ENCODE measurements at places on chromosomes 1 and 21.

DNA sequence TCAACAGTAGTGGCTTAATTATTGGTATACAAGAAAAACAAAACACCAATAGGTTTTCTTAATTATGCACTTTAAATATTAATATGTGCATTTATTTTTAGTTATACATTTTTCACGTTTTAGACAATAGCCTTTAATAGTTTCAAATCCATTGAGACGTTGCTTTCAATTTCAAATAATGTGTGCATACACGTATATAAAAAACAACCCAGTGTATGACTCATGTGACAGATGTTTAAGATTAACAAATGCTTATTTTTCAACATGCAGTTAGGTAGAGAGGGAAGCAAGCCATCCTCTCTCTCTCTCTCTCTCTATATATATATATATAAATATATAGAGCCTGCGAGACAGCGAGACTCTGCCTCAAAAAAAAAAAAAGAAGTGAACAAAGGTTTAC, 24.3 kb downstream of the EYA3 start:
- no peak for DNase-seq

DNA sequence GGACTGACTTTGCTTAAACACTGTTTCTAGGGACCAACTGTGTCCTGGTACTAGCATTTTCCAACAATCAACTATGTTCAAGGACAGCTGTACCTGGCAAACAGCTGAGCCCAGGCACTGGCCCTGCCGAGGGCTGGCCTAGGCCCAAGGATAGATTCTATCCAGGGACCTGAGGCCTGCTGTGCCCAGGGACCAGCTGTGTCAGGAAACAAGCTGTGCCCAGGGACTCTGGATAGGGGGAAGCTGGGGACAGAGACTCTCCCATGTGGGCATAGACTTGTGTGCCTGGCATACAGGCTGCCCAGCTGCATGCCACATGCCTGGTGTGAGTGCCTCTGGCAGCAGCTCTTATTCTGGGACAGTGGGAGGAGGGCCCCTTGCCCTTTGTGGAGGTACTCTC, 38.1 kb upstream of the POU3F1 start:
- DNase-seq: no peak

GRCh38 chr1:206882555-206882954, 14.7 kb upstream of the IL24 start:
- DNase-seq: no peak

DNA sequence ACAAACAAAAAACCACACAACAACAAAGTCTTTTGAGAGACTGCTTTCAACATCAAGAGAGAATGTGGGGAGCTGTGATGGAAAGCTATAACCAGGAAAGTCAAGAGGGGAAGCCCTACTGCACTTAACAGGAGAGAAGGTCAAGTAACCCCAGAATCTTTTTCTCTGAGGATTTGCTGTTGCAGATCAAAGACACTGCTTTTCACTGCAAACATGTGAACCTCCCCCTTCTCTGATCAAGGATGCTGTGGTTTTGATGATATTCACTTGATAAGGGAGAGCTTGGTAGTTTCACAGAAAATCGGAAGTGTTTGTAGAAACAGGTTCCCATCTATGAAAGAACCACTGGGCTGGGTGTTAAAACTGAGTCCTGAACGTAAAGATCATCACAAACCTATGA, 4.8 kb downstream of the ETV3 start:
- no peak for DNase-seq

- no peak for DNase-seq
These were observed 24.4 kb upstream of the KCNJ6 start for GRCh38 chr21:37940691-37941090.

- DNase-seq: no peak
These were observed 6.0 kb downstream of the STMN1 start for GRCh38 chr1:25900219-25900618.

GRCh38 chr1:222107267-222107666, 365.4 kb upstream of the DUSP10 start:
- no peak for DNase-seq

DNA sequence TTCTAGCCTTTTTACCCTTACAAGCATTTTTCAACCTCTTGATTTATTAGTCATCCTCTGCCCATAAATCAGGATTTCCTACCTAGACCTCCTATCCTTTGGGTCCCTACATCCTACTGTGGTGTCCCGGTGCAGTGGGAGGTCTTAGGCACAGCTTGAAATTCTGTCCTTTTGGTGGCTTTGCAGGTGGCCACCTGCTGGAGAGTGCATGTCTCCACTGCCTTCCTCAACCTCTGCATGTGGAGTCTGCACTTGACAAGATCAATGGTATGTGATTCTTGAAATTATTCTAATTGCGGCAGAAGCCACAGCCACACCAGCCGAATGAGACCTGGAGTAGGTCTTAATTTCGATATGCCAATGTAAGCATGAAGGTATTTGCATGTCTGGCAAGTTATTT, 11.4 kb upstream of the KCNA3 start:
- no peak for DNase-seq

- no peak for DNase-seq
These were observed 233.1 kb downstream of the KCNH1 start for GRCh38 chr1:210900820-210901219.

DNA sequence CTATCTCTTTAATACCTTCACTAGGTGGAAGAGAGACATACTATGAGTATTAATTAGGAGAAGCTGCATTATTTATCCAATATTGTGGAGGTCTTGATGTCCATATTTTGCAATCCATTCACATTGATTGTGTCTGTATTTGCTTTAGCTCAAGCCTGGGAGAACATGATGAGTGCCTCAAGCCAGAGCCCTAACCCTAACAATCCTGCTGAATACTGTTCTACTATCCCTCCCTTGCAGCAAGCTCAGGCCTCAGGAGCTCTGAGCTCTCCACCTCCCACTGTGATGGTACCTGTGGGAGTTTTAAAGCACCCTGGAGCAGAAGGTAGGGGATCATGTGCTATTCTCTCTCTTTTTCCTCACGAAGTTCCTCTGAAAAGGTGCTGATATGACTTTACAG, 99.5 kb downstream of the CC2D1B start:
- DNase-seq: no peak

DNA sequence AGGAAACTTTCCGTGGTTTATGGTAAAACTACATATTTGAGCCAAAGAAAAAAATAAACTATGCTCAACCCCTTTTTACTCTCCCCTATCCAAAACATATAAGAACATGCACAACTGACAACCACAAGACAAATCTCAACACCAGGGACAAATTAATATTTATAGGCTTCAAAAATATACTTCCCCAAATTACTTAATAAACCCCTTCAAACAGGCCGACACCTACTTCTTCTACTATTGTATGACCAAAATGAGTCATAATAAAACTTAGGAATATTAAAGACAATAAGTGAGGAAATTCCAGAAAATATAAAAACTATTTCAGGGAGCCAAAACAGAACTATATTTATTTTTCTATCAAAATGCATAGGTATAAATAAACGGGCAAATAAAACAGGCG, 71.5 kb downstream of the TGFBR3 start:
- no peak for DNase-seq

- DNase-seq: no peak
These were observed 44.8 kb downstream of the SNX7 start for GRCh38 chr1:98706173-98706843.

- no peak for DNase-seq
These were observed 177.5 kb downstream of the ZZZ3 start for GRCh38 chr1:77504986-77505385.

GRCh38 chr1:202143011-202143767, 1.3 kb downstream of the ARL8A start:
- DNase-seq: no peak

DNA sequence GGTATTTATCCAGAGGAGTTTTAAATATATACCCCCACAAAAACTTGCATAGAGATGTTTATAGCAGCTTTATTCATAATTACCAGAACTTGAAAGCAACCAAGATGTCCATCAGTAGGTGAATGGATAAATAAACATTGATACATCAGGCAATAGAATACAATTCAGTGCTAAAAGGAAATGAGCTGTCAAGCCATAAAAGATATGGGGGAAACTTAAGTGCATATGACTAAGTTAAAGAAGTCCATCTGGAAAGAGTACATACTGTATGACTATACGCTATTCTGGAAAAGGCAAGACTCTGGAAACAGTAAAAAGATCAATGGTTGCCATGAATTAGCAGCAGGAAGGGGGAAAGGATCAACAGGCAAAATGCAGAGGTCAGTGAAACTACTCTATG, 366.7 kb downstream of the HHIPL2 start:
- DNase-seq: no peak

- DNase-seq: no peak
These were observed 267.7 kb downstream of the ZNF648 start for GRCh38 chr1:181793831-181794230.

DNA sequence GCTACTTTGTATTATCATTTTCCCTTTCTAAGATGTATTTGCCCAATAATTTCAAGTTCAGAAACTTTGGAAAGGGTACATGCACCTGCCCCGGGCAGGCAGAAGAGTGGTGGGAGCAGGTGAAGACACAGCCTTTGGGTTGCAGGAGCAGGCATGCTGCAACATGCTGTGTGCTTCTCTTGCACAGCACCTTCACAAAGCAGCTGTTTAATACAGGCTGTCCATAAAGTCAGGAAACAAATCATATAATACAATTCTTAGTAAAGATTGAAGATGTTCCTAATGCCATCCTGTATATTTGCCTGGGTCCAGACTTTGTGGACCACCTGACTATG, 182.9 kb downstream of the ZNF281 start:
- no peak for DNase-seq

DNA sequence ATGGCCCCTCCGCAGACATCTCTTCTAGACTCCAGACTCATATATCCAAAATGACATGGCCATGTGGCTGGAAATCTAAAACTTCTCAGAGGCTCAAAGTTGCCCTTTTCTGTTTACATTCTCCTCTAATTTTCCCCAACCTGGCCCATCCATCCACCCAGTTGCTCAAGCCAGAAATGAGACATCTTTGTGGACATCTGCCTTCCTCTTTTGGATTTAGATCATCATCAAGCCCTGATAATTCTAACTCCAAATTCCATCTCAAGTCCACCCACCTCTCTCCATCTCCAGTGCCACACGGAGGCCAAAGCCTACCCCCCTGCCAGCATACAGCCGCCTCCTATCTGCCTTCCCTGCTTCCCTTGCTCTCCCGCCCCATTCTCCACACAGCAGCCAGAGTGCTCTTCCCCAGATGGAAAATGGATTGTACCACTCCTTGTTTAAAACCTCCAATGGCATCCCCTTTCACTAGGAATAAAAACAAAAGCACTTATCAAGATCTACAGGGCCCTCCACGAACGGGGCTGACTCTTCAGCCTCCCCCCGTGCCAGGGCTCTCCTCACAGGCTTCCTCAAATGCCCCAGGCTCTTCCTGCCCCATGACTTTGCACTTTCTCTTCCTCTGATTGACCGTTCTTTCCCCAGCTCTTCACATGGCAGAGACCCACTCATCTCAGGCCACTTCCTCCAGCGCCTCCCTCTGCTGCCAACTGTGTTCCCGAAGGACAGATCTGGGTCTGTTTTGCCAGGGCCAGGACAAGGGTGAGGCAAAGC, 40.1 kb downstream of the SYT6 start:
- DNase-seq: no peak

GRCh38 chr1:81179242-81179641, 621.5 kb upstream of the ADGRL2 start:
- DNase-seq: no peak

DNA sequence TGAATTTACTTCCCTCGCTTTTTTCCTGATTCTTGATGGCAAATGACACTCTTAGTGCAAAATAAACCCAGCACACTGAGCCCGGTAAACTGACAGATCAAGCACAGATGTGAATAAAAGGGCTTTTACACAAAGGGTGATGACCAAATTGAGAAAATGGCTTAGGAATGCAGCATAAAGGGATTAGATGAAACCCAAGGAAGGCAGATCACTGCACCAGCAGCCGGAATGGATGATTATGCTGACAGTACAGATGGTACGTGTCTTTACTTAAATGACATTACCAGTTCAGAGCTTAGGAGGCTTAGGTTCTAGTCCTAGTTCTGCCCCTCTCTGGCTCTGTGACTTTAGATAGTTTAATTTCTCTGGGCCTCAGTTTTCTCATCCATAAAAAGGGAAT, 12.0 kb downstream of the PKP1 start:
- DNase-seq: no peak

GRCh38 chr1:153977250-153978240, at the start of gene JTB:
JTB (minus strand) TSS chr1:153977674; CDS start chr1:153977252, 422 bp downstream.
- no peak for DNase-seq

- no peak for DNase-seq
These were observed 32.9 kb downstream of the RASSF5 start for GRCh38 chr1:206540044-206540780.

GRCh38 chr21:14587266-14587665, 41.2 kb upstream of the SAMSN1 start:
- DNase-seq: no peak

DNA sequence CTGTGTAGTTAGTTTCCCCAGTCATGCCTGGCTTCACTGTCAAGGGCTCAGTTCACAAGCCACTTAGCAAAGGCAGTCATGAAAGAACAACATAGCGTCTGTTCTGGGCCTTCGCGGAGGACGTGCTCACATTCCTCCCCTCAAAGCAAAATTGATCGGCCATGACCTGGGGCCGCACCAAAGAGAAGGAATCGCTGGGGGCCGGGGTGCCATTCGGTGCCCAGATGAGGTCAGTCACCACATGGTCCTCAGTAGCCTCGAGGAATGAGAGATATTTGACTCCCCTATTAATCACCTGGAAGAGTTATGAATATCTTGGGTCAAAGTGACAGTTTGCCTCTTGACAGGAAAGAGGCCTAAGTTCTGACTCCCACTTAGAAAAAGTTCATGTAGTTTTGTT, 251.1 kb upstream of the JUN start:
- no peak for DNase-seq

DNA sequence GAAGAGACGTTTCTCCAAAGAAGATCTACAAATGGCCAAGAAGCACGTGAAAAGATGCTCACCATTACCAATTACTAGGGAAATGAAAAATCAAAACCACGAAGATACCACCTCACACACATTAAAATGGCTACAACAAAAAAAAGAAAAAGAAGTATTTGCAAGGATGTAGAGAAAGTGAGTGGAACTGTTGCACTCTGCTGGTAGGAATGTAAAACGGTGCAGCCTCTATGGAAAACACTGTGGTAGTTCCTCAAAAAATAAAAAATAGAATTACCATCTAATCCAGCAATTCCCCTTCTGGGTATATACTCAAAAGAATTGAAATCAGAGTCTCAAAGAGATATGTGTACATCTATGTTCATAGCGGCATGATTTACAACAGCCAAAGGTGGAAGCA, 115.4 kb upstream of the EDN2 start:
- DNase-seq: no peak

DNA sequence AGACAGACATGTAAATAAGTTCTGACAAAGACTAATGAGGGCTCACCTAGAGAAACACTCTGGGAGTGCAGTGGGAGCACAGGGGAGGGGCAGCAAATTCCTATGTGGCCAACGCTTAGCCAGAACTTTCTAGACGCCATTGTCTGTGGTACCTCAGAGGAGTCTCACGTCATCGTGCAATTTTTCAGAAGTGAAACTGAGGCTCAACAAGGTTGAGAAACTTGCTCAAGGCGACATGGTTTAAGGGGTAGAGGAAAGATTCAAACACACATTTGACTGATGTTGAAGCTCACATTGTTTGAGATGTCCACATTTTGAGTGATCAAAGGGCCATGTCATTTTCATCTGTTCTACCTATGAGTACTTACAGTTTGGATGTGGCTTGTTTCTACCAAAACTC, 152.6 kb upstream of the LMO4 start:
- DNase-seq: no peak

- no peak for DNase-seq
These were observed 5.1 kb downstream of the PARP1 start for GRCh38 chr1:226402739-226403165.

- DNase-seq: no peak
These were observed 100.4 kb upstream of the POGK start for GRCh38 chr1:166738873-166739272.

GRCh38 chr1:232786845-232787455, 18.3 kb upstream of the MAP10 start:
- DNase-seq: no peak

Data from GOT3 (cell line).